ENCODE measurements at places on chromosomes 3 and 15. TPM values are rescaled to one million over a fixed set of nuclear protein-coding genes. Genes with fewer than 3 reads are reported as not detected.

GRCh38 chr15:100769043-100769974 lies 110.3 kb upstream of the ALDH1A3 start:
- no peak for DNase-seq

- peak; percentile 8 for DNase-seq
These were observed 30.9 kb downstream of the LRRC49 start for GRCh38 chr15:70923311-70924080.

The CDHR4 gene
- 5.8 TPM for polyA plus RNA-seq

- DNase-seq = no peak
These were observed 27.0 kb downstream of the ADIPOQ start for GRCh38 chr3:186869253-186870100.

DNA sequence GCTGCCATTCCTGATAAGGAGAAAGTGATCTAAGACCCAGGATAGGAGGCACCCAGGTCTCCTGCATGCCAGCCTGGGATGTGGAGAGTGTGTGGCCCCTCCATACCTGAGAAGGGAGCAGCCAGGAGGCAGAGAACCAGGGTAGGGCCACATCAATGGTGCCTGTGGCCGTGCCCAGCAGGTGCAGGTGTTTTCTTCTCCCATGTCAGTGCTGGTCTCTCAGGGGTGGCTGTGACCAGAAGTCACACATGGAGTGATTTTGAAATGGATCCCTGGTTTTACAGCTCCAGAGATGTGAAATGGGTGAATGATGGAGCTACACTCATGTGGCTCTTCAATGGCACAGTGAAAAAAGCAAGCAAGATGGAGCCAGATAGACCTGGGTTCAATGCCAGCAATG lies 3.3 kb upstream of the ISL2 start:
- DNase-seq = no peak

- DNase-seq = peak; percentile 47
These were observed 62.7 kb downstream of the PDE8A start for GRCh38 chr15:85044251-85044853.

The GOLGA8T gene
- not detected for polyA plus RNA-seq

DNA sequence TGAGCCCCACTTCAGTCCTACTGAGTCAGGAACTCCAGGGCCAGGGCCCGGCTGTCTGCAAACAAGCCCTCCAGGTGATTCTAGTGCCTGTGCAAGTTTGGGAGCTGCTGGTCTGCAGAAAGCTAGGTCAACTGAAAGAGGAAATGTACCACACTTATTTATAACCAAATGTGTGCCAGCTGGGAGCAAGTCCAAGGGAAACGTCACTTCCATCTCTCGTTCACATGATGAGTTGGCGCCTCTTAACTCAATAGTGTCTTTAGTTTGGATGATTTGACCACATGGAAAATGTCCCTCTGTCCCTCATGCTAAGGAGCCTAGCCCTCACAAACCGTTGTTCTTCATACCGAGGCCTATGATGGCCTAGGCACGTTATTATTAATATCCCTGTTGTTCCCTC lies 43.2 kb downstream of the GOLGA8S start:
- no peak for DNase-seq
